ENCODE measurements at places on chromosomes 6 and 20.

- DNase-seq = no peak
Observed at GRCh38 chr20:6502219-6502618, 265.3 kb upstream of the BMP2 start.

- DNase-seq = no peak
Observed at GRCh38 chr6:89242574-89243330, 25.6 kb upstream of the GABRR1 start.

GRCh38 chr6:84836366-84836765, 72.0 kb upstream of the TBX18 start:
- DNase-seq = no peak

DNA sequence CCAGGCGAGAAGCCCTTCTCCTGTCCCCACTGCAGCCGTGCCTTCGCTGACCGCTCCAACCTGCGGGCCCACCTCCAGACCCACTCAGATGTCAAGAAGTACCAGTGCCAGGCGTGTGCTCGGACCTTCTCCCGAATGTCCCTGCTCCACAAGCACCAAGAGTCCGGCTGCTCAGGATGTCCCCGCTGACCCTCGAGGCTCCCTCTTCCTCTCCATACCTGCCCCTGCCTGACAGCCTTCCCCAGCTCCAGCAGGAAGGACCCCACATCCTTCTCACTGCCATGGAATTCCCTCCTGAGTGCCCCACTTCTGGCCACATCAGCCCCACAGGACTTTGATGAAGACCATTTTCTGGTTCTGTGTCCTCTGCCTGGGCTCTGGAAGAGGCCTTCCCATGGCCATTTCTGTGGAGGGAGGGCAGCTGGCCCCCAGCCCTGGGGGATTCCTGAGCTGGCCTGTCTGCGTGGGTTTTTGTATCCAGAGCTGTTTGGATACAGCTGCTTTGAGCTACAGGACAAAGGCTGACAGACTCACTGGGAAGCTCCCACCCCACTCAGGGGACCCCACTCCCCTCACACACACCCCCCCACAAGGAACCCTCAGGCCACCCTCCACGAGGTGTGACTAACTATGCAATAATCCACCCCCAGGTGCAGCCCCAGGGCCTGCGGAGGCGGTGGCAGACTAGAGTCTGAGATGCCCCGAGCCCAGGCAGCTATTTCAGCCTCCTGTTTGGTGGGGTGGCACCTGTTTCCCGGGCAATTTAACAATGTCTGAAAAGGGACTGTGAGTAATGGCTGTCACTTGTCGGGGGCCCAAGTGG, 5.3 kb downstream of the SNAI1 start:
- no peak for DNase-seq

DNA sequence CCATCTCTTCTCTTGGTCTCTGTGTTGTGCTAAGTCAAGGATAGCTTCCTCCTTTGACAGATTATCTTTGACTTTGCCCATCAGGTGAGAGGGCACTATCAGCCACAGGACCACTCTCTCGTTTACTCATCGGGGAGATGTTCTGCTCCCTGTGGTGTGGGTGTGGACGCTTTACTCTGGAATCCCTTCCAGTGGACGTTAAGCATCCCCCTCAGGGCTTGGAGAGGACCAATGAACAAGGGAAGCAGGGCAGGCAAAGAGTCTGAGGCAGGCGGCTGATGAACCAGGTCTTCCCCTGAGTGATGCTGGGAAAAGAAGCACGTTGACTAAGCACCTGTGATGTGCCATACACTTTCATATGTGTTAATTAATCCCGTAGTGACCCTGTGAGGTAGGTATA, 21.0 kb upstream of the RNF24 start:
- DNase-seq = no peak

All from GM19239 (cell line).